Calu3 (cell line): ENCODE measurements at places on chromosomes 5 and 9. TPM values are rescaled to one million over a fixed set of nuclear protein-coding genes. Genes with fewer than 3 reads are reported as not detected.

GDF9 gene
- total RNA-seq: 0.61 and 0.94 TPM in 2 replicates

GLRA1 gene
- total RNA-seq: not detected in 2 replicates

FAM114A2 gene
- total RNA-seq: 21.3 and 23.5 TPM in 2 replicates

CCDC112 gene
- 11.2 and 11.3 TPM in 2 replicates for total RNA-seq

MARCHF3 gene
- 13.1 and 16.1 TPM in 2 replicates for total RNA-seq

AHRR gene
- 1.3 TPM in 2 replicates for total RNA-seq

SOWAHA gene
- total RNA-seq: 0.78 and 0.88 TPM in 2 replicates

TAF1L gene
- not detected in 2 replicates for total RNA-seq

DNA sequence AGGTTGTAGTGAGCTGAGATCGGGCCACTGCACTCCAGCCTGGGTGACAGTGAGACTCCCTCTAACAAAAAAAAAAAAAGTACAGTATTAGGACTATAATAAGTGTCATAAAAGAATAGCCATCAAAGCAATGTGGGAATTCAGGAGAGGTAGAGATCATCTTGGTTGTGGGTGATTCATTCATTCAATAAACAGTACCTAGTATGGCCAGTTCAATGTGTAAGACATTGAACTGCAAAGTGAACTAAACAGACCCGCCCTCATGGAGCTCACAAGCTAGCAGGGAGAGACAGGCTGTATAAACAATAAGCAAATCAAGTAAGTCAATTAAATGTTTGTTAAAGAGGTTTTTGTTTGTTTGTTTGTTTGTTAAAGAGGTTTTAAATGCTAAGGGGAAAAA, 146.1 kb upstream of the RANBP3L start:
- DNase-seq: no peak

DNA sequence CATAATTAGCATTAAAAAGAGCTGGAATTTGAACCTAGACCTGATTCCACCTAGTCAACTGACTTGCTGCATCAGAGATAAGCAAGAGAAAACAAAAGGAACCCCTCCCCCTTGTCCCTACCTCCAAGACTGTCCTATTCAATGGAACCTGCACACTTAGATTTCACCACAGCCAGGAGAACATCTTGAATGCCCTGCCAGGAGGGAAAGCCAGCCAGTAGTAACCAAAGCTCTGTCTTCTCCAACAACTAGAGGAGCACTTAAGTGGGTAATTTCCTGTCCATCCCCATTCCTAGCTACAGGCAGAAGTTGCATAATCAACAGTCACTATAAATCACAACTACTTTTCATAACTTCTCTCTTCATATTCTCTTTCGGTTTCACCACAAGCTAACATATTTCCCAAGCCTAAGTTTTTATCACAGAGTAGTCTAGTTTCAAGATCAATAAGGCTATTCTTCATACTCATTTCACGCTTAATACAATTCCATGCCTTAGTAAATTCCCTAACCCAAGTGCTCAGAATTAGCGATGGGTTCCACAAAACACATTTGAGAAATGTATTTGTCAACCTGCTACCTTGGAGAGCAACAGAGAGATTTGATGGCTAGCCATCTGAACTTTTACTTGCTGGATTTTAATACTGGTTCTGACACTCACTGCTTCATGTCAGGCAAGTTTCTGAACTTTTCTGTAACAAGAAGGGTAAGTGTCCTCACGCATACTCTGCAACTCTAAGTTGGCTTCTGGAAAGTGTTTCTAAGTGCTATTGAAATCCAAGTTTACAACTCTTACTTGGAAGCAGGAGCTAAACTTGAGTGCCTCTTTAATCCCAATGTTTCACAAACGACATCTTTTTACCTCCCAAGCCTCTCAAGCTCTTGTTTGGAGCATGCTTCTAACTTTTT, 2.0 kb downstream of the DENND1A start:
- DNase-seq: no peak

DNA sequence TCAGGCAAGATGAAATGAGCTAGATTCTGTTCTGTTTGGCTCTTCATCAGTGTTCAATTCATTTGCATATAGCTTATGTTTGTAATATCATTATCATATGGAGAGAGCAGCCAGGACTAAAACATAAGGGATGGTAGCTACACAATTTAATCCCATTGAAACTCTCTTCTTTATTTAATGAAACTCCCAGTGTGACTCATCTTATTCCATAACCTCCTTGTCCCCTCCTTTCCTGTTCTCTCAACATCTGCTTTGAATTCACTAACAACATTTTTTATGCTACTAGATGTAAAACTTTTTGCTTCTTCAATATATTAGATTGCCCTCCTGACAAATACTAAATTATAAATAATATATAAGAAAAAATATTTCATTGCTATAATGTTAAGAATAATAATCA, 1823.4 kb downstream of the MAT2B start:
- no peak for DNase-seq

DNA sequence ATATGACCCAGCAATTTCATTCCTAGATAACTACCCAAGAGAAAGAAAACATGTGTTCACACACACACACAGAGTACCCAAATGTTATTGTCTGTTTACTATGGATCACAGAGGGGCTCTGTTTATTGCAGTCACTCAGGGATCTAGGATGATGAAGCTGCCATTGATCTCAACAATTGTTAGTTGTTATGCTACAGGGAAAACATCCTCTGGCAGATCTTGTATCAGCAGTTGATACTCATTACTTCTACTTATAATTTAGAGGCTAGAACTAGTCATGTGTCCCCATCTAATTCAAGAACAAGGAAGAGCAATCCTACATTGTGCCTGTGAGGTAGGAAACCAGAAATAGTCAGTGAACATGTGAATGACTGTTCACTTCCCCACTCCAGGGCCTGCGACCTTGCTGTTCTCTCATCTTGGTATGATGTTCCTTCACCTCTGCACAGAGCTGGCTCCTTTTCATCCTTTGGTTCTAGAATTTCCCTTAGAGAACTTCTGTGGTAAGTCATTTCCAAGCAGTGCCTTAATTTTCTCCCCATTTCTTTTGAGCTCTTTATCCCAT, 30.3 kb downstream of the NMUR2 start:
- no peak for DNase-seq

DNA sequence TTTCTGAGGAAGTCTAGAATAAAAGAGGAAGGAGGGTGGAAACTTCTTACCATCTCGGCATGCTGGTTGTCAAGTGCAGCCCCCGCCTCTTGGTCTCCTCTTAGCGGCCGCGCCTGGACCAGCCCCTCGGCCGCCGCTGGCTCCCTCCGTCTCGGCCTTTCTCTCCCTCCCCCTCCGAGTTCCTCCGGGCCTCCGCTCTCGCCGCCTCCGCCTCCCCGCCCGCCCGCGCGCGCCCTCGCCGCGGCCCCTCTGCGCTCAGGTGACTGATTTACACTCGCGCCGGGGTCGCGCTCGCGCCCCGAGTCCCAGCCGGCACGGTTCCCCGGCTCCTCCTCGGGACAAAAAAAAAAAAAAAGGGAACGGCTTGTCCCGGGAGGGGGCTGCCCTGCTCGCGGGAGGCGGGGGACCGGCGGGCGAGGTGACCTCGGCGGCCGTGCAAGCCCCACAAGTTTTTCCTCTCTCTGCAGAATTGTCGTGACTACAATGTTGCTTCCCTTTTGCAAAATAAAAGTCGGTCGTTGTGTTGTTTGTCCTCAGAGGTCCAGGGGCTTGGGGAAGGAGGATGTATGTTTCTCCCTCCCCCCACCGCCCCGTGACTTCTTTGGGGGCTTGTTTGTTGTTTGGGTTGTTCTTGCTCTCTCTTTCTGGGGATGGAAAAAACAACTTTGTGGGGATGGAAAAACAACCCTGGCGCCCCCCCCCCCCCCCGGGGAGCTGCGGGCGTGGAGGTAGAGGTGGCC, at the start of gene BNC2:
Gene BNC2, minus strand, starts transcription at position 75 of the 740 bp plus-strand sequence. Its CDS starts 22 bp downstream, at position 53.
- DNase-seq: peak; percentile 7

DNA sequence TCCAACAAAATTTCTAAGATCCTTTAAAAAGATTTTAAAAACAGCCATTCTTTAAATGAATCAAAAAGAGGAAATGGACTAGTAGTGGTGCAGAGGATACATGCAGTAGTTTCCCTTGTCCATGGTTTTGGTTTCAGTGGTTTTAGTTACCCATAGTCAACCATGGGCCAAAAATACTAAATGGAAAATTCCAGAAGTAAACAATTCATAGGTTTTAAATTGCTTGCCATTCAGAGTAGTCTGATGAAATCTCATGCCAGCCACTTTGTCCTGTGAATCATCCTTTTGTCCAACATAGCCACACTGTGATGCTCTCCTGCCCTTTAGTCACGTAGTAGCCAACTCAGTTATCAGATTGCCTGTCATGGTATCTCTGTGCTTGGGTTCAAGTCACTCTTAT, 286.1 kb downstream of the ANXA1 start:
- DNase-seq: no peak

GRCh38 chr5:166358127-166358830, 1933.2 kb upstream of the WWC1 start:
- no peak for DNase-seq

GRCh38 chr9:85041466-85042137, 372.1 kb downstream of the NTRK2 start:
- DNase-seq: no peak

DNA sequence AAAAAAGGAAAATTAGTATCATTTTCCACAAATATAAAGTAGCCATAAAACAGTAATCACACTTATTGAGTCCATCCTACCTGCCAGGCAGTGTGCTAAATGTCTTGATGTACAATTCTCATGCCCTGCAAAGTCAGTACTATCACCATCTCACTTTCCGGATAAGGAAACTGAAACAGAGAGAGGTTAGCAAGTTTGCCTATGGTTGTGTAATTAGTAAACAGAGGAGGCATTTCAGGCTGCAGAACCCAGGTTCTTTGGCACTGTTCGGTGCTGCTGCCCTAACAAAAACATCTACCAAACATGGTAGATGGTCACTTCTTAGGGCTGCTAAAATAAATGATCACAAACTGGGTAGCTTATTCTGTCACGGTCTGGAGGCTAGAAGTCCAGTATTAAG, 22.6 kb downstream of the PLAC8L1 start:
- DNase-seq: no peak

DNA sequence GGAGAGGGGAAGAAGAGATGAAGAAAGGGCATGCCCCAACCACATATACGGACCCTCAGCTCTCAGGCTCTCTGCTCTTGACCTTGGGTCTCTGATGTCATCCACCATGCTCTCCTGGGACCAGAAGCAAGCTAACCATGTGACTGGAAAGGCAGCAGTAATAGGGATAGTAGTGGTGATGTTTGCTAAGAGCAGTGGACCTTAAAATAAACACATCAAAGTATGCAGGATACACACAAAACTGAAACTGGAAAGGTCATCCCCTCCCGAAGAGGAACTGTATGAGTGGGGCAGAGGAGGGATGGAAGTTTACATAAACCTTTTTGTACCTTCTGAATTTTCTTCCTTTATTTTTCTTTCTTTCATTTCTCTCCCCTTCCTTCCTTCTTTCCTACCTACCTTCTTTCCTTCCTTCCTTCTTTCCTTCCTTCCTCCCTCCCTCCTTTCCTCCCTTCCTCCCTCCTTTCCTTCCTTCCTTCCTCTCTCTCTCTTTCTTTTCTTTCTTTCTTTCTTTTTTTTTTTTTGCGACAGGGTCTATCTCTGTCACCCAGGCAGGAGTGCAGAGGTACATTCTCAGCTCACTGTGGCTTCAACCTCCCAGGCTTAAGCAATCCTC, 8.1 kb upstream of the PTPN3 start:
- no peak for DNase-seq

GRCh38 chr5:136769093-136769492, 403.7 kb upstream of the TRPC7 start:
- DNase-seq: no peak

DNA sequence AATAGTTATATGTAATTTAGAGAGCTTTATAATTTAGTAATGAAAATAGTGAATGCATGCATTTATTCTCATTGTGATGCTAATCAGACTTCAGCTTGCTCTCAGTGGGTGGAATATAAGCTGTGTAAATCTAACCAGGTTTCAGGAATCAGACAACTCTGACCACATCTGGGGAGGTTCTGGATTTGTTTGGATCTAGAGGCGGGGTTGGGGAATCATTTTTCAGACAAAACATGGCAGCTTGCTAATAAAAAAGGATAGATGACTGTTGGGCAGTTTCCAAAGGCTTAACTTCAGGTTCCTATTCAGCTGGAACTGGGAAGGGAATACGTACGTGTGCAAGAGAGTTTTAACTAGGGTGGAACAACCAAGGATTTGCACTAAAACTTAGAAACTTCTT, 43.2 kb upstream of the MAMDC2 start:
- DNase-seq: no peak

- DNase-seq: no peak
Measured at GRCh38 chr5:77832166-77832770, 56.1 kb upstream of the TBCA start.

DNA sequence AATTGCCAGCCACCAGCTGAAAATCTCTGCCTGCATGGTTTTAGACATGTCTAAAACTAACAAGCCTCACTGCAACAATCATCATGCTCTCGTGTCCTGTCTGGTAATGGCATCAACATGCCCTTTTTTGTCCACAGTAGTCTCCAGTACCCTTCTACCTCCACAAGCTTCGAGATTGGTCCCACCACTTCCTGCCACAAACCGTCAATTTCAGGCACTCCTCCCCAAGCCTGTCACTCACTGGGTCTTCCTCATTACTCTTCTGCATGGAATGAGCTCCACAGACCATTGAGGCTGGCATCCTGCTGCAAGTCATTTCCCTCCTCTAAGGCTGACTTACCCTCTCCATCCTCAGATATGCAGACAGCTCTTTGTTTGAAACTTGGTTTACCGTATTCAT, 9.0 kb downstream of the LPAR1 start:
- DNase-seq: no peak

- no peak for DNase-seq
Measured at GRCh38 chr5:168793841-168794837, 215.0 kb upstream of the PANK3 start.

GRCh38 chr9:117073539-117074341, 341.1 kb downstream of the ASTN2 start:
- DNase-seq: no peak

- DNase-seq: no peak
Measured at GRCh38 chr9:68981789-68982188, 32.1 kb downstream of the PRKACG start.

- DNase-seq: no peak
Measured at GRCh38 chr5:57311921-57312735, 138.3 kb downstream of the GPBP1 start.

DNA sequence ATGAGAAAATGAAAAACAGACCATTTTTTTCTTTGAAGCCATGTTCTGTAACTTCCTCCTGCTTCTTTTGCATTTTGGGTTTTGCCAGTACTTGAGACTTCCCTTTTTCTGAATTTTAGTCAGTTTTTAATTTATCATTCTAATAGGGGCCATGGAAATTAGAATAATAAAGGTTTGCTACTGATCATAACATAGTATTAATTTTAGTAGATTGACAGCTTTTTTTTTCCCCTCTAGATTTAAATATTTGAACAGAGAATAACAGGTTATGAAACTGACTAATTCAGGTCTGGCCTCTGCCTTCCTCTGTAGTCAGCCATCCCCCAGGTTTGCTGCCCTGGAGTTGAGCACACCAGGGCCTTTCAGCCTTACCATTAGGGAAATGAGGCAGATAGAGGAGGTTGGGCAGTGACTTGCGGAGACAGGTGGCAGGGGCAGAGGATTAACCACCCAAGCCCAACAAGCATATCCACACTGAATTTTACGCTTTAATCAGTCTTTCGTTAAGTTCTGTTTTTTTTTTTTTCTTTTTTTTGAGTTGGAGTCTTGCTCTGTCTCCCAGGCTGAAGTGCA, 80.1 kb upstream of the TNFAIP8 start:
- DNase-seq: no peak
